Gastroesophageal sphincter (tissue), 4 donors: ENCODE measurements at places on chromosomes 13 and 19.
A peak's percentile ranks its signal among the peaks of the same experiment; 100 is the strongest.

DNA sequence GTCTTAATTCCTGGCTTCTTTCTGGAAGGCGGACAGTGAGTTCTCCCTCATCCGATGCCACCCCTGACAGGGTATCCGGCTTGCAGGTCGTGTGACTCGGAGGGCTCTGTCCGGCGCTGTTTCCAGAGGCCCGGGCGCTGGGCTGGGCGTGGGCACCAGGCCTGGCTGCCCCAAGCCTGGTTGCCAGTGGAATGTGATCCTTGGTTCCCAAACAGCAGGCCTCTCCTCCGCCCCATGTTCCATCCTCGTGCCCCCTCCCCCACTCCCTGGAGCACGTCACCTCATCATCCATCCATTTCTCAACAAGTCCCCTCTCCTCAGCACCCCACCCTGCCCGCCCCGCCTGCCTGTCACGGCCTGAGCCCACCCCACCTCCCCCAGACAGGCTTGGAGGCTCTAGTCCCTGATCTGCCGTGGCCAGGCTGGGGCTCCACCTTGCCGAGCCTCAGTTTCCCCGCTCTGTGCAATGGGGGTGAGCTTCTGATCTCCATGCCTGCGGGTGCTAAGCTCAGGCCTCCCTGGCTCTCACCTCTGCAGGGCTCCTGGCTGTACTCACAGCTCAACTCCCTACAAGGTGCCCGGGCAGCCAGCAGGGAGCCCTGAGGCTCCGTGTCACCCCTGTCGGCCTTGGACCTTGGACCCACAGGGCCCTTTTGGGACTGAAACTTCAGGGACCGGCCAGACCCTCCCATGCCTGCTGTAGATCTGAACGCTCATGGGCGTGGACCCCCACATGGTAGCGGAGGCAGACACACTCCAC is 2.3 kb downstream of the TBXA2R start:
- no peak for ATAC-seq

- no peak for ATAC-seq
Measured at GRCh38 chr13:89029062-89029461, 1357.9 kb downstream of the SLITRK5 start.

DNA sequence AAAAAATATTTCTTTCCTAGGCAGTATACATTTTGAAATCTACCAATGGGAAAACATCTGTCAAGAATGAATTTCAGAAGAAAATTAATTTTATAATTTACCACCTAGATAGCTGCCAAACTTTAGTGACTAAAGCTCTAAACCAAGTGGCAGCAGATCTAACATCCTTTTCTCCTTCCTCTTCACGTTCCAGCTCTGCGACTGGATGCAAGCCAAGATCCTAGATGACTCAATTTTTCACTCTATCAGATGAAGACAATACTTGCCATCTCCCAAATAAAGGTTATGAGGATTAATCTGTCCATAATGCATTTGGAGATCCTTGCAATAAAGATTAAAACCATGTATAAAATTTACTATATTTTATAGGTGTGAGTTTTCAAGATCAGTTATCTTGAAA is 66.7 kb upstream of the MIR17HG start:
- no peak for ATAC-seq

DNA sequence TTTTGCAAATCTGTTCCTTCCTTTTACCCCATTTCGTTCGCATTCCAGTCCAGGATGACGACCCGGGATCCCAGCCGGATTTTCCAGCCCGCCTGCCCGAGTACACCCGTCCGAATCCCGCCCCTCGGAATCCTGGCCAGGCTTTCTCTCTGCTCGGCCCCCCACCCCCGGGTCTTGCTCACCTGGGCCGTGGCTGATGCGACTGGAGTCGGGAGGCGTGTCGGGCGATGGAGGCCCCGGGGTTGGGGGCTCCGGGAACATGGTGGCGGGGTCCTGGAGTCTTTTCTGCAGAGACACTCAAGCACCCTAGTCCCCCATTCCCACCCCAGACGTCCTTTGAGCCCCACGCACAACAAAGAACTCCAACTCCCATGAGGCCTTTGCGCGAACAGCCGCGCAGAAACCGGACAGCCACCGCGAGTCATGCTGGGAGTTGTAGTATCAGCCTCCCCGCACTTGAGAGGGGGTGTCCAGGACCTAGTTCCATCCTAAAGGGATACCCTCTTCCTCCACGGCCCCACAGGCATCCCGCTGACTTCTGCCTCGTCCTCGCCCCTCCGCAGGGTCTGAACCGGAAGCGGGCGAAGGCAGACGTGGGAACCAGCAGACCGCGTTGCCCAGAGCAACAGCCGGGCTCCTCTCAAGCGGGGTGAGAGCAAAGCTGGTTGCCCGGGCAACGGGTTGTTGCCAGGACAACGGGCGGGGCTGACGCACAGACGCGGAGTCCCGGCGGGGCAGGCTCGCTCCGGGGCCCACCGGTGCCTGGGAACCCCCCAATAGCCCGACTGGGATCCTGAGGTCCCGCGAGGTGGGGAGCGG is 1.1 kb downstream of the SYT5 start:
- peak; percentile 40 for ATAC-seq

- ATAC-seq, result no peak
Measured at GRCh38 chr13:90238413-90238812, 1109.1 kb upstream of the MIR17HG start.

DNA sequence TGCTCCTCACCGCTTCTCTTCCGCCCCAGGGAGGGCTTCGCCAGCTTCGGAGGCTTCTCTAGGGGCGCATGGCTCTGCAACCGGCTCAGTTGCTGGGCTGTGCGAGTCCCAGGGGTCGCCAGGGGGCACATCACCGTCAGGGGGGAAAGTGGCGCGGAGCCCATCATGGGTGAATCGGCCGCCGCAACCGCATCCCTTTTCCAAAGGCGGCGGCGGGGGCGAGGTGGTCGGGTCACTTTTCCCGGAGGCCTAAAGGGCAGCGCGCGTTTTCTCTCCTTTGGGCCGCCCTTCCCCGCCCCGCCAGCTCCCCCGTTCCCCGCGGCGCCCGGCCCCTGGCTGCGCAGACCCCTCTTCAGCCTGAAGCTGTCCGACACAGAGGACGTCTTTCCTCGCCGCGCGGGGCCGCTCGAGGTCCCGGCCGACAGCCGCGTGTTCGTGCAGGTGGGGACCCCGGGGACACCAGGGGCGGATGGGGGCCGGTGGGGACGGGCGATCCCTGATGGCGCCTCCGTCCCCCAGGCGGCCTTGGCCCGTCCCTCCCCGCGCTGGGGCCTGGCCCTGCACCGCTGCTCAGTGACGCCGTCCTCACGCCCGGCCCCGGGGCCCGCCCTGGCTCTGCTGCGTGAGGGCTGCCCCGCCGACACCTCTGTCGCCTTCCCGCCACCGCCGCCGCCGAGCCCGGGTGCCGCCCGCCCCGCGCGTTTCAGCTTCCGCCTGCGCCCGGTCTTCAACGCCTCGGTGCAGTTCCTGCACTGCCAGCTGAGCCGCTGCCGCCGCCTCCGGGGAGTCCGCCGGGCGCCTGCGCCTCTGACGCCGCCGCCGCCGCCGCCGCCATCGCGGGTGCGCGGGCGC is 1.7 kb downstream of the TGFBR3L start:
- ATAC-seq, result no peak

DNA sequence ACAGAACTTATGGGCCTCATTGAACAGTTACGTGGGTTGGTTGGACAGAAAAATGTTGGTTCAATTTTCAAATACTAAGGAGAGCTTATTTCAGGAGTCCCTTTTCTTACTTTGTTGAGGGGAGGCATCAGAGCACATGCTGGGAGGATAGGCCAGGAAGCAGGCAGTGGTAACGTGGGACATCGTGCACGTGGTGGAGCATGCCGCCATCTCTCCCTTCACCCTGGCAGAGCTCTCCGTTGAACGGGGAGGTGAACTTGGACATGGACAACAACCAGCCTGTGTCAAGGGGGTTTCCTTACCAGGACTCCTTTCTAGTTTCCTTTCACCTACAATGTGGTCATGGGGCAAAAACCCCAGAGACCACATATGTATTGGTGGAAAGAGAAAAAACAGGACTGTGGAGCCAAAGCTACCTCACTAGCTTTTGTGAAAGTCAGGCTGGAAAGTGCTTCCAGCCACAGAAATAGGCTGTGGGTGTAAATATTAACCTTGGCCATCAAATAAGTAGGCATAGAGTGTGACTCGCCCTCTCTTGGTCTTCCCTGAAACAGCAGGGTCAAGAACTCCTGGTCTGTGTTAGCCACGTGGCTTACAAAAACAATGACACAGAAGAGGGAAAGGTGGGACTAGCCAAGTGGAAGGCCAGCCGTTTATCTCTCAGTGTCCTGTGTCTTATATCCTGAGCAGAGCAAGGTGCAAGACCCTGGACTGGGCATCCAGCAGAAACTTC is 14.4 kb downstream of the MICOS13 start:
- ATAC-seq, result no peak

- ATAC-seq, result no peak
Measured at GRCh38 chr13:98706446-98707110, 45.9 kb downstream of the SLC15A1 start.

GRCh38 chr13:20288561-20288960 is 56.4 kb upstream of the GJB6 start:
- ATAC-seq, result no peak

GRCh38 chr19:30593356-30593755 is 221.2 kb downstream of the ZNF536 start:
- ATAC-seq, result no peak

GRCh38 chr19:18839465-18840287 is 7.9 kb downstream of the UPF1 start:
- ATAC-seq, result no peak

DNA sequence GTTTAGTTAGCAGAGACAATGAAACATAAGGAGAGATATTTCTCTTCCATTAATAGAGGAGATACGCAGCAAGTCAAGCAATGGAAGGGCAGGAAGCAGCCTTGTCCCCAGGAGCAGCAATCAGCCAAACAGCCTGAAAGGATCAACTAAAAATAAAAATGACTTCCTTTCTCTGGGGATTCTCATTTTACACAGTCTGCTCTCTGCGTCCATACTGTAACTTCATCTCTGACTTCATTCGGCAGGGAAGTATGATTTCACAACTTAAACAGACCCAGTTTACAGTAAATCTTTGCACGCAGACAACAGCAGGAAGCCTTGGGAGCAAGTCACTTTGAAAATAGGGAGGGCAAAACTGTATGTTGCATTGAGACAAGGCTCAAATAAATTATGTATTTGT is 826.7 kb downstream of the DIAPH3 start:
- ATAC-seq, result no peak

DNA sequence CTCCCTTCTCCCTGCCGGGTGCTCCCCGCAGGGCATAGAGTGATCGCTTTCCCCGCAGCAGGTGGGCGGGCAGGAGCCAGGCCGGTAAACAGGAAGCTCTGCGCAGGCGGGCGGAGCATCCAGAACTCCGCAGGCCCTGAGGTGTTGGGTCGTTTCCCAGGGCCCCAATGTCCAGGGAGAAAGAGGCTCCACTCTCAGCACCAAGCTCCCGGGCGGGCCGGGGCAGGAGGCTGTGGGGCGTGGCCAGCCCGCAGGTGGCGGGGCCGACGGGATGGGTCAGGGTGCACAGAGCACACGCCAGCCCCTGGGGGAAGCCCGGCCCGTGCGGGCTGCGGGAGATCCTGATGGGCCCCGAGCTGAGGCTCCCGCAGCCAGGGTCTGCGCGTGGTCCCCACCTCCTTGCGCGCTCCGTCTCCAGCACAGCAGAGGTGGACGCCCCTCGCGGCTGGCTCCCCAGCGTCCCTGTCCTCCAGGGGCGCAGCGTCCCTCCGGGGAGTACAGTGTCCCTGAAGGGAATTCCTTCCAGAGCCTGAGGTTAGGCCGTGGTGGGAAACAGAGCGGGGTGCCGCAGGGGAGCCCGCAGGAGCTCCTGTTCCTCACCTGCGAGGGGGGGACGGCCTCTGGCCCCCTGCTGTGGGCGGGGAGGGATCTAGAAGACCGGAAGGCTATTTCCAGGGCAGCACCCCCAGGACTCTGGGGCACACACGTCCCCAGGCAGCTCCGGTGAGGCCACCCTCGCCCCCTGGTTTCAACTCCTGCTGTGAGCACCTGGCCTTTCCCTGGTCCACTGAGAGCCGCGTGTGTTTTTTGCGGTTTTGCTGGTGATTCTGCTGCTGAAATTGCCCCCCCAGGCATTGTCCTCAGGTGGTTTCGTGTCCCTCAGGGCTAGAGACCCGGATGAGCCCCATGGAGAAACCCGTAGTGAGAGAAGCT is 12.2 kb downstream of the PIP5K1C start:
- ATAC-seq, result no peak

GRCh38 chr13:72514146-72514545 is 213.3 kb downstream of the MZT1 start:
- ATAC-seq, result no peak

GRCh38 chr13:95643571-95643935 is 953 bp downstream of the DZIP1 start:
- ATAC-seq, result no peak

GRCh38 chr19:10603084-10603872 is 16.2 kb upstream of the AP1M2 start:
- peak; percentile 8 for ATAC-seq

DNA sequence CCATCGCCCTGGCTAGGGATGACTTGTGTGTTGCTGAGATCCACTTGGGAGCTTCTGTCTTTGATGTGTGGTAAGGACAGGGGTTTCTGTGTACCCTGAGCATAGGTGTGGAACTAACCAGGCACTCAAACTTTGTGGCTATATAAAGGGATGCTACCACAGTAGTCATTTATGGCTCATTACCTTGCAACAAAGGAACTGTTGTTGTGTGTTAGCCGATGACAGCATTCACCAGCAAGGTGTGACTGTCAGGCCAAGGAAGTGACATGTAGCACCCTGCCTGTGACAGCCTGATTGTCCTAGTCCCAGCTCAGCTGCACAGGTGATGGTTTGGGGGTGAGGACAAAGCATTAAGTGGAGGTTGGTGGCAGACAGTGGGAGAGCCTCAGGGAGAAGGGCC is 73.6 kb downstream of the COG3 start:
- ATAC-seq, result no peak

DNA sequence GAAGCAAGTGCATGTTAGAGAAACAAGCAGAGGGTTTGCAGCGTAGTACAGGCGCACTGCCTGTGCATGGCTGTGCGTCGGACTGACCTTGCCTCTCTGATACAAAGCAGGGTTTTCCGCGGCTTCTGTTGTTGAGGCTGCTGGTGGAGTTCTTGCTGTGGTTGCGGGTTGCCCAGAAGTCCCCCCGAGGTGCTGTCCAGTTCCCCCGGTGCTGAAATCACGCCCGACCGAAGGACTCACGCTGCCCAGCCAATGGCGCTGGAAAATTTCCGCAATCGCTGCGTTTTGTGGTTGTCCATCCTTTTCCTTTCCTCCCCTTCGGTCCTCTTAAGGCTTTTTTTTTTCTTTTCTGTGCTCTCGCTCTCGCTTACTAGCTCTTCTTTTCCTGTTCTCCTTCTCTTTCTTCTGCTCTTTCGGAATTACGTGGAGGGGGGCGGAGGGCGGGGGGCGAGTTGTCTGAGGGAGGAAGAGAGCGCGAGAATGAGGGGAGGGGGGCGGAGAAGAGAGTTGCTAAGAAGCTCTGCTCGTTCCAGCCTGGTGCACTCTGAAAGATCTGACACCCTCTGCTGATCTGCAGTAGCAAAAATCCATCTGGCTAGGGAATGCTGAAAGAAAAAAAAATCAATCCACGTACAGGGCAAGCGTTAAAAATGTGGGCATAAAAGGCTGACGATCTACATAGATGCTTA is at the start of gene SLITRK1:
TSS of gene SLITRK1 (minus strand) at position 558 of the 689 bp plus-strand sequence. CDS start 967 bp downstream, outside the sequence.
- ATAC-seq, result no peak
